Osteoblast (primary cell): ENCODE measurements at places on chromosomes 6 and 20.

GRCh38 chr6:20877008-20877937, 343.0 kb downstream of the CDKAL1 start:
- peak; percentile 78 for DNase-seq

DNA sequence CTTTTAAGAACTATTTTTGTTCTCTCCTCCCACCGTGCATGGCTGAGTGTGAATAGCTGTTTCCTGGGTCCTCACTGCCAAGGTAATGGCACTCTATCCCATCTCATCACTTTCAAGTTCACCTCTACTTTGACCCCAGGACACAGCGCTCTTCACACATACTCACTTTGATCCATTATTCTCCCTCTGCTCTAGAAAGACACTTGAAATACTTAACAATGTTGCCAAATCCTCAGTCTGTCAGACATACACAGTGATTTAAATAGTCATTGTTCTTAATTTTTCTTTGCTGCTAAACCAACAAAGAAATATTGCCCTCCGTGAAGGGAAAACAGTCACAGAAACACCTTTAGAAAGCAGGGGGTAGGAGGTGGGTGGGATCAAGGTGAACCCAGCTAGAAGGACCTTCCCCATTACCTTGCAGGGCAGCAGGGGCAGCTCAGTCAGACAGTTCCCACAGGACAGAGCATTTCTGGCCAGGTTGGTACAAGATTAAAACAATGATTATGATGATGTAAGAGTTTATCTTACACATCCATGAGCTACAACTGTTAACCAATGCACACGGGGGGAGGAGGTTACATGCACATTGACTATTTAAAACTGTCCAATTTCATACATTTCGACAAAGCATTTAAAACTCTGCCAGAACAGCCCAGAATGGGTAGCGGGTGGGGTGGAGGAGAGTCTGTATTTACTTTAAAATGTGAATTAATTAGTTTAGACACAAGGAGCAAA, 2.4 kb downstream of the SLC22A23 start:
- peak; percentile 88 for DNase-seq

GRCh38 chr6:158072083-158072721, 90.5 kb downstream of the SYNJ2 start:
- DNase-seq, result peak; percentile 94

DNA sequence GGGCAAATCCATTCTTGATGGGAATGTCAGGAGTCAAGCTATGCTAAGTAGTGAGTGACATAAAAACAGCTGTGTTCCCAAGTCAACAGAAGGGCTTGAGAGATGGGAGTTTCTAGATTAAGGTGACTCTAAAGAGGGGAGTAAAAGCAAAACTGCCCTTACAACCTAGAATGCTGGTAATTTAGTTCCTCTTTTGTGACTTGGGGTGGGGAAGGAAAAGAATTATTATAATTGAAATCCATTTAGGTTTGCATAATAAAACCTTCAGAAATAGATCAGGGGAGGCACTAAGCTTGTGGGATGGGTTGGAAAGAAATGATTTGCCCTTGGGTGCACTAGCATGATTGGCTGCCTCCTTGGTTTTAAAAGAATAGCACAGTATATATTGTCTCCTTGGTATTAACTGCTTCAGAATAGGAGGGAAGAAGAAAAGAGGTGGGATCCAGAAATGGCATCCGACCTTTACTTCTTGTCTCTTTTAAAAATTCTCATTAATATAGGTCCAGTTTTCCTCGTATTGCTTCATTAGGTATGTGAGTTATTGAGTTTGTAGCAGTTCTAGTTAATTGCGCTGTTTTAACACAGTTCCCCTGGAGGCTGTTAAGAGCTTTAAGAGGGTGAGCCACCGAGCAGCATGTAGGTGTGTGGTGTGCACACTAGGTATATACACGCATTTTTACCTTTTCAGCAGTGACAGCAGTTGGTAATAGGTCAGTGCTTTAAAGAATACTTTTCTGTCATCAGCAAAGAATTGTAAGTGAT, 95.3 kb upstream of the VSTM2L start:
- no peak for DNase-seq

DNA sequence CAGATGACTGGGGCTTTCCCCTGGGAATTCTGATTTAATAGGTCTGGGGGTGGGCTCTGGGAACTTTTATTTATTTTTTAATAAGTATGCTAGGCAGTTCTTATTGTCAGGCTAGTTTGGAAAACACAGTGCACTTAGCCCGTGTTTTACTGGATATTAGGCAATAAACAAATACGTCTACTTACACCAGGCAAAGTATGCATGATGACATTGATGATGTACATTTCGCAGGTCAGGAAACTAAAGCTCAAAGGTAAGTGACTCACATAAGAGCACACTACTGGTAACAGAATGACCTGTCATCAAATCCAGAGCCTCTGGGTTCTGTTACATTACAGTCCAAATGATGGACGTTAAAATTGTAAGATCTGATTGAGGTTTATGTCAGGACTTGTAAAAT, 144.4 kb upstream of the EXOC2 start:
- no peak for DNase-seq

DNA sequence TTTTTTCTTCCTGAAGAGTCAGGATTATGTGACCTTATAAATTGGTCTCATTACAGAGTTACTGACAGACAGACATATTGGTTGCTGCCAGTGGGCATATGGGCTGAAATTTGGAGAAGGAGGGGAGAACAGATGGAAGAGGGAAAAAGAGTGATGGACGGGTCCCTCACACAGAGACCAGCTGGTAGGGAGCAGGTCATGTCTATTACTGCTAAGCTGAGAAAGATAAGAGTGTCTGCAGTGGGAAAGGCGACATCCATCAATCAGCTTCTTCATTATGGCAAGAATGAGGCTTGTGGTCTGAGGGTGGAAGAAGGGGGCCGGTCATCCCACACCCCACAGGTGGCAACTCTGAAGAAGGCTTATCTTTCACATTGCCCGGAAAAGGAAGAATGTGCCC, 353.8 kb upstream of the RSPO3 start:
- DNase-seq, result no peak

GRCh38 chr6:14728396-14729024, 517.4 kb upstream of the JARID2 start:
- peak; percentile 70 for DNase-seq
